H4 (cell line): ENCODE measurements at places on chromosomes 13 and 19. TPM values are rescaled to one million over a fixed set of nuclear protein-coding genes. Genes with fewer than 3 reads are reported as not detected.

- DNase-seq = no peak
These were observed 8.6 kb upstream of the CDX2 start for GRCh38 chr13:27977476-27978300.

DNA sequence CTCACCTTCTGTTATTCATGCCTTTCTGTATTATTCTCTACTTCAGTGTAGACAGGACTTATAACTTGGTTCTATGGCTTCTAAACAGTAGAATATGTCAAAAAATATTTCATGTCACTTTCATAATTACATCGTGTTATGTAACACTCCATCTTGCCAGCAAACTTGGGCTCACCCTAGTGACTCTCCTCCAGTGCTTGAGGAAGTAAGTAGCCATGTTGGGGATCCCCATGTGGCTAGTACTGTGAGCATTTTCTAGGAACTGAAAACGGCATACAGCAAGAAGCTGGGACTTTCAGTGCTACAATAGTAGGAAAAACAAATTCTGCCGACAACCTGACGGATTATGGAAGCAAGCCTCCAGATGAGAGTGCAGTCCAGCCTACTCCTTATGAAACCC, 495.6 kb downstream of the SLITRK6 start:
- DNase-seq = no peak

DNA sequence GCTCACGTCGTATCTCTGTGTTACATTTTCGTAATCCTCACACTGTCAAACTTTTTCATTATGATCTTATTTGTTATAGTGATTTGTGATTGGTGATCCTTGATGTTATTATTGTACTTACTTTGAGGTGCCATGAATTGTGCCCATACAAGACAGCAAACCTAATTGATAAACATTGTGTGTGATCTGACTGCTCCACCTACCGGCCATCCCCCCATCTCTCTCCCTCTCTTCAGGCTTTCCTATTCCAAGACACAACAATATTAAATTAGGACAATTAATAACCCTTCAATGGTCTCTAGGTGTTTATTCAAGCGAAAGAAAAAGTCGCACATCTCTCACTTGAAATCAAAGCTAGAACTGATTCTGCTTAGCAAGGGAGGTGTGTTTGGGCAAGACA, 349.3 kb downstream of the RBM26 start:
- no peak for DNase-seq

DNA sequence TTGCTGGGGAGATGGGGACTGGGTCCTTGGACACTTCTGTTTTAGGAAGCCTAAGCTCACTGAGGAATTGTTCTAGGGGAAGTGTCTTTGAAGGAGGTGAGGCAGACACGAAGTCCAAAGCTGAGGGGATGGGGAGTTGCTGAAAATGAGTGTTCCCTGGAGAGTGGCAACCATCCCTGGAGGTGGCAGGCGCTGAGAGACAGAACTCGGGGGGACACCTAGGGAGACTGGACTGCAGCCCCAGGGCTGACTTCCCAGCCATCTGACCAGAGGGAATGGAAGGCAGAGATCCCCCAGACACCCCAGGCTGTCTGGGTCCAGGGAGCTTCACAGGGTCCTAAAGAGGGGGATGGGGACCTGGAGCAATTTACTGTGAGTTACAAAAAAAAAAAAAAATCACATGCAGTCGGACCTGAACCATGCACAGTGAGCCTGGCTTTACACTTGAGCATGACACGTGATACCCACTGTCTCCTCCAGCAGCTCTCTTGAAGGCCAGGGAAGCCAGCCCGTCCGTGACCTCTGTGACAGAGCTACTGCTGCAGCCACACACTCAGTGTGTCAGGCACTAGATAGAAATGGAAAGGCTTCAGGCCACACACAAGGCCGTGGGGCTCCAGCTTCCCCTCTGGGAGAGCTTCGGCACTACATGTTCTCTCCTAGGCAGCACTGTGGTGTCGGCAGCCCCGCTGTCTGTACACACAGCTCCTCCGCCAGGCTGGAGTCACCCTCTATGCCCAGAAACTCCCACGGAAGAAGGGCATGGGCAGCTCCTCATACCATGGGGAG, 77.1 kb upstream of the KCTD15 start:
- no peak for DNase-seq

DNA sequence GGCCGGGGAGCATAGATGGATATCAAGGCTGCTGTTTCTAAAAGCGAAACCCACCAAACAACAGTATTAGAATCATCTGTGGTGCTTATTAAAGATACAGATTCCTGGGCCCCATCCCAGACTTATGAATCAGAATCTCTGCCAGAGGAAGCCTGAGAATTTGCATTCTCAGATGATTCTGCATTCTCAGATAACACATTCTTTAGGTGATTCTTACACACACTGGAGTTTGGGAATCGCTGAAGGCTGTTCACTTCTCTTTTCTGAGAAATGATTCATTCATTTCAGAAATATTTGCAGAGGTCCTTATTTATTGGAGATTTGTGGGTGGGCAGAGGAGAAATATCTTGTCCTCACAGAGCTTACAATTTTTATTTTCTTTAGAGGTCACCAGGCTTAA, 24.4 kb downstream of the ALOX5AP start:
- DNase-seq = no peak

ZSCAN18 gene
- total RNA-seq = 2.2 and 3.8 TPM in 2 replicates

- no peak for DNase-seq
These were observed 230.5 kb downstream of the LACC1 start for GRCh38 chr13:44110091-44110621.
